Activated CD4-positive, alpha-beta T cell treated with anti-CD3 and anti-CD28 coated beads, Interleukin-2, Interleukin-4, amounts not matched to agents 100 ng/mL and 50 ng/mL, durations not matched to agents 16 hours and 8 hours (primary cell): ENCODE measurements at places on chromosomes 7 and 10.
A peak's percentile ranks its signal among the peaks of the same experiment; 100 is the strongest.

DNA sequence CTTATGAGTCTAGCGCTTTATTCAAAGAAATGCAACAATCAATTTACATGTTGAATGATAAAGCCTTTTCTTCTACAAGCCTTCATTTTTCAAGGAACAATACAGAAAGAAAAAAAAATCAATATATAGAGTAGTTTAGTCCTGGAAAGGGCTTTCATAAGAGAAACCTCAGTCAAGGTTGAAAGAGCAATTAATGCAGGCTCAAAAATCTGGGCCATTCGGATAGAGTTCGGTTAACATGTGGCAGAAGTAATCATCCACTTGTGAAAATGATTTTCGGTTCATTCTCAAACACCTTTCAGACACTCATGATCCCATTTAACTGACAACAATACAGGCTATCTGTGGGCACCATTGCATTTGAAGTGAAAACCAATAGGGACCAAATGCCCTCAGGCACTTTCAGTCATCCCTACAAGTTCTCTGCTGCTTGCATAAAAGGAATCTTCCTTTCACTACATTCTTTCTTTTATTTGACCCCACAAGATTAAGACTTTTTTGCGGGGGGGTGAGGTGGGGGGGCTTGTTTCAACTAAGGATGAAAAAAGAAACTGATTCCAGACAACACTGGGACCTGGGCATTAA is 177.9 kb downstream of the RNF133 start:
- DNase-seq: no peak

DNA sequence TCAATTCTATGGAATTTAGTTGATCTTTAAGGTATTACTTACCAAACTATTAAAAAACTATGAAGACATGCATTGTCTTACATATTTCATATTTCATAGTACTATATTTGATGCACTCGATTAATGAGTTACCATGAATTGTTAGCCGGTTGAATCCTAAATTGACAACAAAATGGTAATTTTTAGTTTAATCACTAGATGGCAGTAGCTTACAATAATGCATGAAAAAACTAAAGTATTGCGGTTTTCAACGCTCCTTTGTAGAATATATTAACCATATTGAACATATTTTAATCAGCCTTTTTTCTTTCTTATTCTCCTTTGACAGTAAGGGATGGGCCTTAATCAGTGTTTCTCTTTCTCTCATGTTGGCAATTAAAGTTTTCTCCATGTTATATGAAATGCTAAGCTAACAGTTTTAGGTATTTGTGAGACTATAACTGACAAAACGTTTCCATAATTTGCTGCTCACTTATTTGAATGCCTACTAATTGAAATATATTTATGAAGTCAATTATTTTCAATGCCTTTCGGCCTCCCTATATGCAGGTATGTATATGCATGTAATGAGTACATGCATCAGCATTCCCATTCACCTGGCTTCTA is 48.5 kb upstream of the ARL4A start:
- DNase-seq: peak; percentile 58

DNA sequence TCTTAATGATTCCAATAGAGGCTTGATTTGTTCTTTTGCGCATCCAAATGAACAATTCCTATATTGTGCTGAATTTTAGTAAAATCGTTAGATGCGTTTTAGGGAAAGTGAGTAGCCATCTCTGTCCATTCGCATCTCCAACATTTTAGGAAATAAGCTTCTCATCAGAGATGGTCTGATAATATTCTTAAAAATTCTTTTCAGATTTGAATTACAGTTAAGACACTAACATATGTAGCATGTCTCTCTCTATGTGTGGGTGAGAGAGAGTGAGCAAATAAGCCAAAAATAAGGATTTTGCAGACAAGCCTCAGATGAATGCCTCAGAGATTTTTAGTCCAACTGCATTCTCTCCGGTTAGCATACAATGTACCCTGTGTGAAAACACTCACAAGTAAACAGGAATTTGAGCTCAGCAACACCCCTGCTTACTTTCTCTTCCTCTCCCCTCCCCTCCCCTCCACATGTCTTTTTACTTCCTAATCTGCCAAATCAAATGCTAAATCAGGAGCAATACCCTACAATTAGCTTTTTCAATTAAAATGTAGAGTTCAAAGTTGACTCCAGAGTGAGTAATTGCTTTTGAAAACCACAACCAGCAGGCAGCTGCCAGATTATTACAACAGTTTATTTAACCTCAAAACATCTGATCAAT is 354.4 kb downstream of the CRPPA start:
- no peak for DNase-seq

- no peak for DNase-seq
Measured at GRCh38 chr7:151810441-151811232, 66.3 kb downstream of the PRKAG2 start.

GRCh38 chr10:111872591-111872990 is 311.0 kb downstream of the GPAM start:
- peak; percentile 3 for DNase-seq

- no peak for DNase-seq
Measured at GRCh38 chr7:101510297-101510696, 118.8 kb downstream of the MYL10 start.

- no peak for DNase-seq
Measured at GRCh38 chr10:34153663-34154382, 661.3 kb downstream of the PARD3 start.

DNA sequence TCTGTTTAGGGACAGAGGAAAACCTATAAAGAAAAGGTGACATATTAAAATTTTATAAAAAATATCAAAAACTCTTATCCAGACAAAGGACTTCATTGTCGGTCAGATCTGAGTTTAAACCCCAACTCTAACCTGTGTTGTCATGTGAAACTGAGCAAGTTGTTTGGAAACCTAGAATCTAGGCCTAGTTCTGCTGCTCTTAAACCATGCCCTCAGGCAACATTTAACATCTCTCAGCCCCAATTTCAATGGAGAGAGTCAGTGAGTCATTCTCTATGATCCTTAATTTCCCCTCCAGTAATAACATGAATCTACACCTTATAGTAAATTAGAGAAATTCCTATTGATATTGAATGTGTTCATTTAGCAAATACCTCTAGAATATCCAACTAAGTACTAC is 192.3 kb downstream of the IMMP2L start:
- no peak for DNase-seq

DNA sequence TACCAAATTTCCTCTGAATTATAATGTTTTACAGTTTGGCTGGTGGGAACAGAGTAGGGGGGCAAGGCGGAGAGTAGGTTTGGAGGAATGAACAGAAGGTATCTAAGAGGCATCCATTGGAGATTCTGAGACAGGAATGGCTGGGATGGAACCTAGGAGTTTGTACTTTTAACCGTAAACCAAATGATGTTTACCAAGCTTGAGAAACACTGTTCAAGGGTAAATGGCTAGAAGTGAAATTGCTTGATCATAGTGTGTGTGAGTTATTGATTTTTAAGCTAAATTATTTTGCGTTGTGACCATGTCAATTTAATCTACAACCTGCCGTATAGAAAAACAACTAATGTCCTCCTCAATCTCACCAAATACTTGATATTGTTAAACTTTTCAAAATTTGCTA is 306.4 kb upstream of the PHYHIPL start:
- no peak for DNase-seq

GRCh38 chr10:102776779-102777456 is 33.2 kb downstream of the WBP1L start:
- no peak for DNase-seq

GRCh38 chr7:27433581-27433980 is 191.0 kb downstream of the EVX1 start:
- DNase-seq: no peak

GRCh38 chr7:37198041-37198905 is 250.4 kb downstream of the ELMO1 start:
- DNase-seq: no peak

GRCh38 chr7:2820508-2820934 is 23.6 kb downstream of the GNA12 start:
- no peak for DNase-seq
